ENCODE measurements at places on chromosomes 3 and 15.

GRCh38 chr3:73552700-73553099 is 72.0 kb downstream of the PDZRN3 start:
- DNase-seq = no peak

DNA sequence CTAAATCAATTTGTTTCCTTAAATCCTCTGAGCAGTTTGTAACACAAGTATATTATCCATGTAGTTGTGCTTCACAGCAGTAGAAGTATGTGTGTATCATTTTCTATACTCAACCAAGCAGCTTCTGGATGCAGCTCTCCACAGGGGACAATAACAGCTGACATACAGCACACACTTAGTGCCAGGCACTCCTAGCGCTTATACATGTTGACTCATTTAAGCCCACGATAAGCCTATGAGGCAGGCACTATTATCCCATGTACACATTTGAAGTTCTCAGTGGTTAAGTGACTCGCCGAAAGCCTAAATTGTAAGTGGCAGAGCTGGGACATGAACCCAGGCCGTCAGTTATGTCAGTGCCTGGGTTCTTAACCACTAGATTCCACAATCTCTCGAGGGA is 20.3 kb upstream of the LPP start:
- no peak for DNase-seq

DNA sequence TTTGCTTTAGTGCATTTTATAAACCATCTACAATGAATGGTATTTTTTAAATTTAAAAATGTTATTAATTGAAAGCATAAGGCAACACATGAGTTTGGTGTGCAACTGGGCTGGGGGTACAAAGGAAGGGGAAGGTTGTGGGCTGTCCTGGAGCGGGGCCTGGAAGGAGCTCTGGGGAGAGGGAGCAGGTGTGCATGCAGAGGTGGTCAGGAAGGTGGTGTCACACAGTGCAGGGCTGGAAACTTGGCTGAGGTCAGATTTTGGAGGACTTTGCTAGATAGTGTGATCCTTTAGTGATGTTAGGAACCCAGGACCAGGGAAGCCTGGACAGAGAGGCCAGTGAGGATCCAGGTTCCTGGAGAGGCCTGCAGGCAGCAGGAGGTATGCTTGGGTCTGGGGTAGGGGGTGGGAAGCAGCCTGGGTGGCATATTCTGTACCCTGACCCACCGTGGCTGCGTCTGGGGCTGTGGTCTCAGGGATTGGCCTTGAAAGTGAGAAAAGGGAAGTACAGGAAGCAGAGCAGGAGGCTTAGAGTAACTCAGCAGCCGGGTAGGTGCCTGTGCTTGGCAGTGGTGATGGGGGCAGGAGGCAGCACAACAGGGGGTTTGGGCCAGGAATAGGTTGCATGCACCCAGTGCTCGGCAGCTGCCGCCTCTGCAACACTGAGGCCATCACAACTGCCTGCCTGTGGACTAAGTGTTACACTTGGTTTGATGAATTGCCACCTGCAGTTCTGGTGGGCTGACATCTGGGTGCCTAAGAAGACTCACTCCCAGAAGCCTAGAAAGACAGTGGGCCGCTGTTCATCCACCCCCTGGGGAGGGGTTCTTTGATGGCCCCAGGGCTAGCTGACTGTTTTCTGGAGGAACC is 33.0 kb downstream of the KY start:
- no peak for DNase-seq

DNA sequence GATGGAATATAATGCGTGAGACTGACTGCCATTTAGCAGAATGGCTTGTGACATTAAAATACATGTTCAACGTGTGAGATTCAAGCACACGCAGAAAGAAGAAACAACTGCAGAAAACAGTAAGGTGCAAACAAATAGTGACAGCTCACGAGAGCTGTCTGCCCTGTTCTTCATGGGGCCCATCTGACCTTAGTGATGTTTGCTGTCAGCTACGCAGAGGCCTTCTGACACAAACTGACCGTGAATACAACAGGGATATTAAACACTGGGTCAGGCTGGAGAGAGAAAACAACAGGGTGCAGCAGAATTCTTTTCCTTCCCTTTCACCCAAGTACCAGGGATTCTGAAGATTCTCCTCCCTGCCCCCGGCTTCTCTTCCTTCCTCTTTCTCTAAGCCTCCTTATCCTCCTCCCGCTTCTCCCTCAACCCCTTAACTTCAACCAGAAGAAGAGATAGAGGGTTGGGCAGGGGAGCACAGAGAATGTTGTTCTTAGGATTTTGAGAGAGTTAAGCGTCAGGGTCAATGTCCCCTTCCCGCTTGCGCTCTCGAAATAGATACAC is 2.1 kb downstream of the TNFAIP8L3 start:
- DNase-seq = no peak

DNA sequence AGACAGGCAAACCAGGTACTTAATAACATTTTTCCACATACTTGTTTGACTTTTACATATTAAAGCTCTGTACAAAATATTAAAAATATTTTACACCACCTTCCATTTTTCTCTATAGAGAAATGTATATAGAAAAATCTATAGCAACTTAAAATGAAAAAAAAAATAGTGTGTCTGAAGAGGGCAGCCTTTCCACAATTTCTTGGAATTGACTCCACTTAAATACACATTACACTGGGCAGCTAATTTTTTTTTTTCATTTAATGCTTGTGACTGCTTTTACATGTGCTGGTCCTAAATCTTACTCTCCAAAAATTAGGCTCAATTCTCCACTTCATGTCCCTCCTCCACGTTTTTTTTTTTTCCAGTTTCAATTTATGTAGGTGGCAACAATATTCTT is 427.0 kb upstream of the RBMS3 start:
- no peak for DNase-seq

DNA sequence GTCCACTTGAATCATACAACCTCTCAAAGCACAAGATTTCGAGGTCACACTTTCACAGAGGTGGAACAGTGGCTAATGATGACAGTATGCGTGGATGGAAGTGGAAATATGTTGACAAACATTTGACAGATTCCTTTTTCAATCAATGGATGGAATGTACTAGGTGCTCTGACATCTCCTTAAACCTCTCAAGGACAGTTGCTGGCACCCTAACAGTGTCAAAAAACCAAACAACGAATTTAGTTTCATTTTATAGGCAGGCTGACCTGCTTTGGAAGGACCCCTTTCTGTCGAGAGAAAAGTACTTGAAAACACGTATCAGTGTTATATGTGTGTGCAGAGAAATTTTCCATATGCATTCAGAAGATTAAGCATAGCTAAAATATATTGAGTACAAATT is 779.8 kb upstream of the LMCD1 start:
- no peak for DNase-seq

DNA sequence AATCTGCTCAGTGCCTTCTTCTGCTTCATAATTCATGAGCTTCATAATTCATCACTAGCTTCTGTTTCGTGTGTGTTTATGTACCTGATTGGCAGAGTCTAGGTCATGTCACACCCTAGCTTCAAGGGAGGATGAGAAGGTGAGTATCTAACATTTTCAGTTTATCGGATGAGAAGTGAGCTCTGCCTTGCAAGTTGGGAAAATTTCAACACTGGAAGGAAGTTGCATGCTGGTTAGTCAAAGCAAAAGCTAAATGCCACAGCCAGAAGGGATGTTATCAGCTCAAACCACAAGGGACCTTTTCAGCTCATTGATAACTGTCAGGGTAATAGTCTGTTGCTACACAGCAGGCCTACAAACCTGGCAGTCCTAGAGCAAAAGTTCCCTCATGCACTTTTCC is 7.3 kb upstream of the TNFSF10 start:
- DNase-seq = no peak

GRCh38 chr3:77427528-77427927 is 387.6 kb downstream of the ROBO2 start:
- DNase-seq = no peak

- no peak for DNase-seq
These were observed 11.0 kb downstream of the PARP16 start for GRCh38 chr15:65275728-65276126.

Measured in HAP-1 (cell line).